ENCODE measurements at places on chromosomes 3 and 15. TPM values are rescaled to one million over a fixed set of nuclear protein-coding genes. Genes with fewer than 3 reads are reported as not detected.

Gene TMEM89
- not detected for total RNA-seq

Gene IL5RA
- not detected for total RNA-seq

Gene MME
- total RNA-seq, result not detected

Gene USP8
- total RNA-seq, result 61.1 TPM
